ENCODE measurements at places on chromosomes 16 and 17. TPM values are rescaled to one million over a fixed set of nuclear protein-coding genes. Genes with fewer than 3 reads are reported as not detected.

GRCh38 chr17:28950752-28951427, 428 bp downstream of the PHF12 start:
- H3K4me3 ChIP-seq, result peak overlapping the region; percentile 95
- no peaks in the 10 kb centered on the region for H3K27me3 ChIP-seq
- H3K4me1 ChIP-seq, result peaks cover 28% of the 10 kb centered on the region
- no peak for DNase-seq

DNA sequence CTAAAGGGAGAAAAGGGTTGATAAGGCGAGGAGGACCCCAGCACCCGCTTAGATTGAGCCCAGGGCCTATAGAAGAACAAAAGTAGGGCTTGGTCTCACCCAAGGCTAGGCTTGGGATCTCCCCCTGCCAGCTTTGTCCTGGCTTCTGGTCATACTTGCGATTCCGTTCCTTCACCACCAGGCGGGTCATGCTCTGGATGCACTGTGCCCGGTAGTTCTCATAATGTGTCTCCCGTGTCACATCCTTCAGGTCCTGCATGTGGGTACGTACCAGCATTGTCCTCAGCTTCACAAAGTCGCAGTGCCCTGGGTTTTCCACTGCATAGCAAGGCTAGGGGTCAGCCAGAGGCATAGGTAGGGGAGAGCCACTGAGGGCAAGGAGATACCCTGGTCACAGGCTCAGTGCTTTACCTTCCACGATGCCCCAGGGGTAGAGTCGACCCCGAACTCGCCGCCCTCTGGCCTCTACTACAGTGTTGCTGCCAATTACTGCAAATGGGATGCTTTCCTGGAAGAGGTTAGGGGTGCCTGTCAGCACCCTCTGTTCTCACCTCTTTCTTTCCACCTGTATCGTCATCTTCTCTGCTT, 6.5 kb upstream of the MTMR4 start:
- no peaks in the 10 kb centered on the region for H3K36me3 ChIP-seq
- H3K27ac ChIP-seq, result no peak overlapping the region
- no peaks in the 10 kb centered on the region for H3K27me3 ChIP-seq
- DNase-seq, result no peak
- no peak overlapping the region for H3K4me3 ChIP-seq

- no peaks in the 10 kb centered on the region for H3K36me3 ChIP-seq
- peak overlapping the region; percentile 35 for H3K27ac ChIP-seq
- DNase-seq, result no peak
- peaks cover 6% of the 10 kb centered on the region for H3K4me1 ChIP-seq
Measured at GRCh38 chr16:72317446-72317845, 145.5 kb upstream of the PMFBP1 start.

- no peak for DNase-seq
- H3K27me3 ChIP-seq, result no peaks in the 10 kb centered on the region
- no peak overlapping the region for H3K27ac ChIP-seq
- H3K4me3 ChIP-seq, result no peak overlapping the region
- H3K4me1 ChIP-seq, result peaks cover 25% of the 10 kb centered on the region
Measured at GRCh38 chr16:49704586-49705155, 151.2 kb downstream of the ZNF423 start.

DNA sequence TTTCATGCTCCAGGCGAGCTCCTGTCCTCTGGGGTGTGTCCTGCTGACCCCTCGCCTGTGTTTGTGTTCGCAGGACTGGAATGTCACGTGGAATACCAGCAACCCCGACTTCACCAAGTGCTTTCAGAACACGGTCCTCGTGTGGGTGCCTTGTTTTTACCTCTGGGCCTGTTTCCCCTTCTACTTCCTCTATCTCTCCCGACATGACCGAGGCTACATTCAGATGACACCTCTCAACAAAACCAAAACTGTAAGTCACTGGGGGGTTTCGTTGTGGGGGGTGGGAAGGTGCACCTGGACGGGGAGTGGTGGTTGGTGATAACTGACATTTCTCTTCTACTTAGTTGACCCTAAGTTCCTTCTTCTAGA, 58.3 kb downstream of the ABCC1 start:
- no peak overlapping the region for H3K4me3 ChIP-seq
- peak overlapping the region; percentile 47 for H3K27ac ChIP-seq
- no peaks in the 10 kb centered on the region for H3K27me3 ChIP-seq
- H3K36me3 ChIP-seq, result no peaks in the 10 kb centered on the region

- peaks cover 71% of the 10 kb centered on the region for H3K27me3 ChIP-seq
- no peaks in the 10 kb centered on the region for H3K36me3 ChIP-seq
- no peaks in the 10 kb centered on the region for H3K4me1 ChIP-seq
- no peak overlapping the region for H3K27ac ChIP-seq
- H3K4me3 ChIP-seq, result no peak overlapping the region
Measured at GRCh38 chr16:86806838-86807351, 228.5 kb downstream of the FOXL1 start.

DNA sequence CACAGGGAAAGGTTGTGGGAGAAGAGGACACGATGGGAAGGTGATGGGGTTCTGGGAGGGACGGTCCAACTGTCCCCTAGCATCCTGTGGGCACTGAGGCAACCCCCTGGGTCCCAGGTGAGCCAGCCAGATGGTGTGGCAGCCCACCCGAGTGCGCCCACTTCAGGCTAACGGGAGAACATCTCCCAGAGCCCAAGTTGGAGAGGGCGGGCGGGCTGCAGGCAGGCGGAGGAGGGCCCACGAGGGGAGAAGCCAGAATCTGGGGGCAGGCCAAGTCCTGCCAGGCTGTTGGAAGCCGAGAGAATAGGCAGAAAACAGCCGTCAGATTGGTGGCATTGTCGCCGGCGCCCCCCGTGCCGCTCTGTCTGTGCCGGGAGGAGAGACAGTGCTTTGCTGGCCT, 13.8 kb upstream of the ABCC3 start:
- no peaks in the 10 kb centered on the region for H3K27me3 ChIP-seq
- H3K36me3 ChIP-seq, result no peaks in the 10 kb centered on the region
- no peak for DNase-seq

DNA sequence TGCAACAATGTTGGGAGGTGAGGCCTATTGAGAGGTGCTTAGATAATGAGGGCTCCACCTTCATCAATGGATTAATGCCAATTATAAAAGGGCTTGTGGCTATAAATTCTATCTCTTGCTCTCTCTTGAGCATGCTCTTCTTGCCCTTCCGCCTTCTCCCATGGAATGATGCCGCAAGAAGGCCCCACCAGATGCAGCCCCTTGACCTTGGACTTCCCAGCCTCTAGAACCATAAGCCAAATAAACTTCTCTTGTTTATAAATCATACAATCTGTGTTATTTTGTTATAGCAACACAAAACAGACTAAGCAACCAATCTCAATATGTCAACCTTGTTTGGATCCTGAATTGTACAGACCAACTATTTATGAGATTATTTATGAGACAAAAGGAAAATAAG, 20.0 kb downstream of the MYH10 start:
- DNase-seq, result no peak
- H3K4me3 ChIP-seq, result no peak overlapping the region
- no peaks in the 10 kb centered on the region for H3K27me3 ChIP-seq

- H3K27me3 ChIP-seq, result no peaks in the 10 kb centered on the region
- no peak for DNase-seq
- no peaks in the 10 kb centered on the region for H3K4me1 ChIP-seq
- H3K27ac ChIP-seq, result no peak overlapping the region
- H3K4me3 ChIP-seq, result no peak overlapping the region
Measured at GRCh38 chr16:79150151-79150550, 450.4 kb downstream of the MAF start.

GRCh38 chr17:18139949-18140348, 31.4 kb downstream of the MYO15A start:
- no peak overlapping the region for H3K4me3 ChIP-seq
- DNase-seq, result no peak
- peaks cover 7% of the 10 kb centered on the region for H3K4me1 ChIP-seq
- H3K27me3 ChIP-seq, result no peaks in the 10 kb centered on the region
- H3K27ac ChIP-seq, result no peak overlapping the region

DNA sequence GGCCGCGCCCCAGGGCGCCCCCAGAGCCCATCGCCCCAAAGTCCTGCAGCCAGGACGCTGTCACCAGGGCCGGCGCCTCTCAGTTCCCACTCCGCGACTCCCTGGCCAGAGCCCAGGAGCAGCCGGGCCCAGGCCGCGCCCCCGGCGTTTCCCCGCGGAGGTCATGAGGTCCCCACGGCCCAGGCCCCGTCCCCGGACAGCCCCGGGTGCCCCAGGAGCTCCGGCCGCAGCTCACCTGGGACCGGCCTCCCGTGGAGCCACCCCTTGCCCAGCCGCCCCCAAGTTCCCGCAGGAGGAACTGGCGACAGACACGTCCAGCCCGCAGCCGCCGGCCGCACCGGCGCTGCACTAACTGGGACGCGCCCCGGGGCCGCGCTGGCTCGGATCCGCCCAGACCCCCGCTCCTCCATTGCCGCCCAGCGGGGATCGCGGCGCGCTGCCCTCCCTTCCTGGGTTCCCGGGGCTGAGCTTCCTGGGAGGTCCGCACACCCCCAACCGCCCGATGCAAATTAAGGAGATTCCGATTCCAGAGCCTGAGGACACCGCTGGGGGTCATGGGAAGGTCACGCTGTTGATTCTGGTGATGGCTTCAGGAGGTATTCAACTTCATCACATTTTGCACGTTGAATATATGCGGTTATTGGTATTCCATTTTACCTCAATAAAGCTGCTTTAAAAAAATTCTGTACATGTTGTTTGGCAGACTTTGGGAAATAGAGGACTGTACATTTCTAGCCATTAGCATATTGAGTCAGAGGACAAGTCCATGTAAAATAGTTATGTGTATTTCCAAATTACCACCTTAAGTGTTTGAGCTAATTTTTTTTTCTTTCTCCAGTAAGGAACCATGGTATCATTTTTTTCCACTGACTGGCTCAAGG, 9.9 kb downstream of the AHSP start:
- H3K36me3 ChIP-seq, result no peaks in the 10 kb centered on the region
- H3K4me1 ChIP-seq, result peaks cover 7% of the 10 kb centered on the region
- H3K27me3 ChIP-seq, result peaks cover 8% of the 10 kb centered on the region
- DNase-seq, result no peak

- peak overlapping the region; percentile 82 for H3K4me3 ChIP-seq
- H3K36me3 ChIP-seq, result peaks cover 10% of the 10 kb centered on the region
- no peaks in the 10 kb centered on the region for H3K27me3 ChIP-seq
- H3K27ac ChIP-seq, result peak overlapping the region; percentile 89
Measured at GRCh38 chr17:38751808-38752307, 683 bp upstream of the PSMB3 start.

Gene KRT32
- polyA plus RNA-seq, result not detected

Gene SHPK
- 7.9 TPM for polyA plus RNA-seq

Gene KRT25
- polyA plus RNA-seq, result not detected

Gene CLEC19A
- not detected for polyA plus RNA-seq
